ENCODE measurements at places on chromosomes 11 and 22. TPM values are rescaled to one million over a fixed set of nuclear protein-coding genes. Genes with fewer than 3 reads are reported as not detected.

The OR51G2 gene
- polyA plus RNA-seq, result not detected

The AHNAK gene
- 302 TPM for polyA plus RNA-seq

The THYN1 gene
- 31.2 TPM for polyA plus RNA-seq

The APOL4 gene
- polyA plus RNA-seq, result 5.3 TPM

The KDELR3 gene
- 40.1 TPM for polyA plus RNA-seq

The PIK3IP1 gene
- polyA plus RNA-seq, result 2.8 TPM

The ARFGAP2 gene
- polyA plus RNA-seq, result 72.2 TPM

The BCR gene
- polyA plus RNA-seq, result 13.5 TPM

The KCNJ4 gene
- polyA plus RNA-seq, result 0.34 TPM

- no peak for DNase-seq
These were observed 172.7 kb upstream of the CARD18 start for GRCh38 chr11:105312266-105312665.

GRCh38 chr11:68609761-68610160 lies 74.6 kb upstream of the GAL start:
- no peak for DNase-seq

DNA sequence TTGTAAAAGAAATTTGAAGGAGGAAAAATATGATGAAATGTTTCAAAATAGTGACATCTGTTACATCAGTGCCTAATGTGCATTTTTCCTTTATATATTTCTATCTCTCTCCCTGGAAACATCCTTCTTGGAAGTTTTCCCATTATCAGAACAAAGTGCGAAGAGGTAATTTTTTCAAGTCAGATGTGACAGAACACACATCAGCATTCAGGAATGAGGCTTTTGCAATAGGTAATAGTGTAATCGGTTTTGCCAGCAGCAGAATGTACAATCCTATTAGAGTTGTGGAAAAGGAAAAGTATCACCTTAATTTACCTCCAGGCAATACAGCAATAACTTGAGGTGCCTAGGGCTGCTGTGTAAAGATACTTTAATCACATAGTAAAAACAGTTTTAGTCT lies 275.8 kb downstream of the FAT3 start:
- DNase-seq, result no peak

DNA sequence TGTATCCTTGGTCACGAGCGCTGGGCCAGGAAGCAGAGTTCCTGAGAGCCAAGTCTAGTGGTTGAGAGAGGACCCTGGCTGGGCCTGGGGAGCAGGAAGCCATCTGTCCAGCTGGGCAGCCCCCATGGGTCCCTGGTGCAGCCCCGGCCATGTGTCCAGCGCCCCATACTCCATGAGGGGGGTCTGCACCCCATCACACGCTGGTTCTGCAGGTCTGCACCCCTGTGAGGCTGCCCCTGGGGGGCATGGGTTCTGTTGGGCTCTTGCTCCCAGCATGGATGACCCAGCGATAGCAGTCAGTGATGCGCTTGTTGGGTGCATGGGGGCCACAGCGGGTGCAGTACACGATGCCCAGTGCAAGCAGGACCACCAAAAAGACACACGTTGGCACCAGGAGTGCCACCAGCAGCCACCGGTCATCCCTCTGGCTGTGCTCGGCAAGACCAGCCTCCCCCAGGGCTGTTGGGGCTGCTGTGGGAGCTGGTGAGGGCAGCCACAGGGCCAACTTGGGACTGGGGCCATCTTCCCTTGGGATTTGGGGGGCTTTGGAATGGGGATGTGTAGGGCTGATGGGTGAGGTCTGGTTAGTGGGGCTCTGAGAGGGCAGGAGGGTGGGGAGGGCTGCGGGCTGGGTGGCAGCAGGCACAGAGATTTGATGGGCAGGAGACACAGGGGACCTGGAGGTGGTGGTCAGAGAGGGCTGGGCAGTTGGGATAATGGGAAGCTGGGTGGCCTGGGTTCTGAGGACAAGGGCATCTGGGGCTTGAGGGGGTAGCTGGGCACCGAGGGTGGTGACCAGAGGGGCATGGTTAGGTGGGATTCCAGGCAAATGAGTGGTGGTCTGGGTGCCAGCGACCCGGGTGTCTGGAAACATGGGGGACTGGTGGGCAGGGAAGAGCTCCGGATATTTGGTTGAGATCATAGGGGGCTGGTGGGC lies 2.0 kb downstream of the CD248 start:
- no peak for DNase-seq

GRCh38 chr11:67421430-67422031 lies 6.1 kb downstream of the CARNS1 start:
- no peak for DNase-seq

DNA sequence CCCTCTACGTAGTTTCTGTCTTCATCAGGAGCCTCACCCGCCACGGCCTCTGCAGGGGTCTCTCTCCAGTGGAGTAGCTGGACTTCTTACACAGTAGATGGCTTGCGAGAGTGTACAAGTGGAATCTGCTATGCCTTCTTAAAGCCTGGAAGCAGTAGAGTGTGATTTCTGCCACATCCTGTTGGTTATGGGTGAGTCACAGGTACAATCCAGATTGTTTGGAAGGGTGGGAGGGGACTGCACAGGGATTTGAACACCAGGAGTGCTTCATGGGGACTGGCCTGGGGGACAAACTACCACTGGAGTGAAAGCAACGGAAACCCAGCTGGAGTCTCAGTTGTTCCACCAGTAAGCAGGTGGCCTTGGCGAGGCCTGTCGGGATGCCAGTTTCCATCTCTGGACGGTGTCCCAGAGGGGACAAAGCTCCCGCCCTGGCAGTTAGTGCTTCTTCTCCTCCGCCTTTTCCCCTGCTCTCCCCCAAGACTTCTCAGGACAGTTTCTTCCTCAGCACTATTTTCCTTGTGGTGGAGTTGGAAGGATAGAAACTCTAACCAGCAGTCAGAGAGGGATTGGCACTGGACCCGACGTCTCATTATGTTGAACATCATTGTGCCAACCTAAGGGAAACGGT lies 85.0 kb upstream of the RCN1 start:
- no peak for DNase-seq

GRCh38 chr11:83174008-83174407 lies 17.1 kb downstream of the PCF11 start:
- DNase-seq, result no peak

- peak; percentile 25 for DNase-seq
These were observed 19.6 kb upstream of the POU2AF2 start for GRCh38 chr11:111225881-111226280.

DNA sequence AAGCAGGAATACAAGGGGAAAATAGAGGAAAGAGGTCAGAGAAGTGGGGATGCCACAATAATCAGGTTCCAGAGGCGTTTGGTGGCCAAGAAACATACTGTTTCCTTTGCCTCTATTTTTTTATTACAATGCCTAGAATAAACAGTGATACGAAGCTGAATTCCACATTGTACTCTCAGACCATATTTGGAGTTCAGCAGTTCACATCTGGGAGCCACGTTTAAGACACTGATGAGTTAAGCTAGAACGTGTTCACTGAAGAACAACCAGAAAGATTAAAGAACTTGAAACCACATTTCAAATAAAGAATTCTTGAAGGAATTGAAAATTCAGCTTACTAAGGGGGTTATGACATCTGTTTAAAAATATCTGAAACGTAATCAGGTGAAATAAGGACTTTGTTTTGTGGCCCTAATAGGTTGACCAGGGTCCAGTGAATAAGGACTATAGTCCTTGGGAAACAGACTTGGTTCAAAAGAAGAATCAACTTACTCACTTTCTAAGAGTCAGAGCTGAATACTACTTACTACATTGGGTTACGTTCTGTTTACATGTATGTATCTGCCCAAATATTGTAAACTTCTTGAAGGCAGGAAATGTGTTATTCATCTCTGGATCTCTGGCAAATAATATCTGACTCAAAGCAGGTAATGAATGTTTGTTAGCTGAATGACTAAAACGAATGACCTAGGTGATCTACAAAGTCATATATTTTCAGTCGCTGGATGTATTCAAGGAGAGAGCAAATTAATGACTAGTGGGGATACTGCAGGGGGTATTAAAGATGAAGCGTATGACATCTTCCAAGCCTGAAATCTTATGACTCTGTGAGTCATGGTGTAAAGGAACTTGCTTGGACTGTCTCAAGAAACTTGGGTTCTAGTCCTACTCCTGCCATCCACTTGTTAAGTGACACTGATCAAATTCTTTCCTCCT lies 247.0 kb upstream of the NARS2 start:
- no peak for DNase-seq

Data from muscle of back (tissue), 13 donors.